Activated CD8-positive, alpha-beta T cell treated with anti-CD3 and anti-CD28 coated beads, Interleukin-2, amount 10 ng/mL, durations not matched to agents 7 days and 5 days (primary cell): ENCODE measurements at places on chromosomes 5 and 9. TPM values are rescaled to one million over a fixed set of nuclear protein-coding genes. Genes with fewer than 3 reads are reported as not detected.

Gene CCL21
- total RNA-seq: not detected

Gene LPCAT1
- 68.3 TPM for total RNA-seq

Gene MYMK
- total RNA-seq: not detected

GRCh38 chr5:84573017-84573712 lies 188.5 kb upstream of the EDIL3 start:
- no peaks in the 10 kb centered on the region for H3K27me3 ChIP-seq
- no peaks in the 10 kb centered on the region for H3K4me1 ChIP-seq
- H3K27ac ChIP-seq: no peak overlapping the region
- no peak for DNase-seq
- H3K4me3 ChIP-seq: no peak overlapping the region

- DNase-seq: no peak
- no peak overlapping the region for H3K4me3 ChIP-seq
- no peaks in the 10 kb centered on the region for H3K27me3 ChIP-seq
- H3K4me1 ChIP-seq: no peaks in the 10 kb centered on the region
- no peak overlapping the region for H3K27ac ChIP-seq
Observed at GRCh38 chr5:167358868-167359492, 932.5 kb upstream of the WWC1 start.

GRCh38 chr5:88405783-88406182 lies 137.1 kb upstream of the TMEM161B start:
- H3K27me3 ChIP-seq: no peaks in the 10 kb centered on the region
- no peak overlapping the region for H3K4me3 ChIP-seq

- H3K4me1 ChIP-seq: no peaks in the 10 kb centered on the region
- no peak overlapping the region for H3K27ac ChIP-seq
- peaks cover 4% of the 10 kb centered on the region for H3K27me3 ChIP-seq
- no peaks in the 10 kb centered on the region for H3K36me3 ChIP-seq
- H3K4me3 ChIP-seq: no peak overlapping the region
- no peak for DNase-seq
Observed at GRCh38 chr5:174533751-174534241, 190.6 kb upstream of the MSX2 start.

DNA sequence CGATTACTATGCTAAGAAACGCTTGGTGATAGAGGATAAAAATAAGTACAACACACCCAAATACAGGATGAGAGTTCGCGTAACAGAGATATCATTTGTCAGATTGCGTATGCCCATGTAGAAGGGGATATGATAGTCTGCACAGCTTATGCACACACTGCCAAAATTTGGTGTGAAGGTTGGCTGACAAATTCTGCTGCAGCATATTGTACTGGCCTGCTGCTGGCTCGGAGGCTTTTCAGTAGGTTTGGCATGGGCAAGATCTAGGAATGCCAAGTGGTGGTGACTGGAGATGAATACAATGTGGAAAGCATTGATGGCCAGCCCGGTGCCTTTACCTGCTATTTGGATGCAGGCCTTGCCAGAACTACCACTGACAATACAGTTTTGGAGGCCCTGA lies 208.4 kb downstream of the PDZD2 start:
- peaks cover 6% of the 10 kb centered on the region for H3K27me3 ChIP-seq
- H3K27ac ChIP-seq: no peak overlapping the region
- no peak for DNase-seq

- H3K4me1 ChIP-seq: peaks cover 21% of the 10 kb centered on the region
- H3K27me3 ChIP-seq: no peaks in the 10 kb centered on the region
Observed at GRCh38 chr9:128160603-128160987, 530 bp downstream of the BBLN start.
